ENCODE measurements at places on chromosomes 7 and 10. TPM values are rescaled to one million over a fixed set of nuclear protein-coding genes. Genes with fewer than 3 reads are reported as not detected.

DNA sequence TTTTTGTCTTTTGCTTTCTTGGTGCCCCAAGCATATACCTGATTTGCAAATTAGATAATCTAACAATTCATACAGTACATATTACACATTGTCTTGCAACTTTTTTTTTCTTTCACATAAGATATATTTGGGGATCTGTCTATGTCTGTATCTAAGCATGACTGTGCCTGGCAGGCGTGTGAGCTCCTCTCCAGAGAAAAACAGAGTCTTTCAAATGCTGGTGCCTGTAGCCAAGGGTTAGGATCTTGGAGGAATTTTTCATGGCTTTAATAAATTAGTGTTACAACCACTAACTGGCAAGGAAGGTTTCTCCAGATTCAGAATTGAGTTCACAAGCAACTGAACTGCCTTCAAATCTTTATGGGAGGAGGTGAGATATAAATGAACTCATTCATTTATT is 14.8 kb upstream of the SLF2 start:
- DNase-seq, result no peak

- DNase-seq, result no peak
Observed at GRCh38 chr10:27680006-27680557, 65.5 kb downstream of the MKX start.

- DNase-seq, result no peak
Observed at GRCh38 chr10:114626841-114627240, 31.2 kb downstream of the ABLIM1 start.

GRCh38 chr7:7884855-7885254 is 83.7 kb upstream of the GLCCI1 start:
- no peak for DNase-seq

DNA sequence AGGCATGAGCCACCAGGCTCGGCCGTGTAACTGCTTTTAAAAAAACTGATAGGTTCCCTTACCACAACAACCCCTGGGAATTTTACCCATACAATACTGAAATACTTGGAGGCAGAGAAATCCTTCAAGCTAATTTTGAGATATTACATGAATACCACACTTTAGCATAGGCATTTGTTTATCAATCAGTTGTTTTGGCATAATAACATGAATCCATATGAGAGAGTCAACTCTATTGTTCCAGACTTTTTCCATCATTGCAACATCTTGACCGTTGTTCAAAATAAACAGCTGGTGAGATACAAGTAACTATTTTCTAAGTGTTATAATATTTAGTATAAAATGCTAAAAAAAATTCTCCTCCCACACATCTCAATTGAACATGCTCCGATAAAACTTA is 36.8 kb downstream of the LAMB4 start:
- DNase-seq, result no peak

GRCh38 chr10:21021843-21022594 is 124.9 kb upstream of the NEBL start:
- no peak for DNase-seq

- DNase-seq, result no peak
Observed at GRCh38 chr7:2211259-2211880, 21.4 kb downstream of the MAD1L1 start.

GRCh38 chr7:127689194-127689772 is 37.3 kb downstream of the SND1 start:
- no peak for DNase-seq

DNA sequence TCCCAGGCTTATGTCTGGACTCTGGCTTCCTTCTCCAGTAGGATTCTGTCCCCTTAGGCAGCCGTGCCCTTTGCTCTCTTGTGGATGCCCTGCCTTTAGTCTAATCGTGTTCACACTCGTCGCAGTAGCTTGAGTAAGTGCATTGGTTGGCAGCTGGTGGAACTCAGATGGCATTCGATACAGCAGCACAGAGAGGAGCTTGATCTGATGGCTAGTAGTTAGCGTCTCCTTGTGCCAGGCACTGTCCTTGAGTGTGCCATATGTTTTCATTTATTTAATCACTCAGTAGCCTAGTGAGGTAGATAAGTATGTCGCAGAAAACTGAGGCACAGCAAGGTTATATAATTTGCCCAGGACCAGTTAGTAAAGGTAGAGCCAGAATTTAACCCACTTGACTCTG is 18.2 kb upstream of the PARP12 start:
- no peak for DNase-seq

GRCh38 chr7:100900978-100901377 is 5.3 kb upstream of the ACHE start:
- DNase-seq, result no peak

GRCh38 chr10:9823268-9823930 is 1194.3 kb upstream of the CELF2 start:
- no peak for DNase-seq

DNA sequence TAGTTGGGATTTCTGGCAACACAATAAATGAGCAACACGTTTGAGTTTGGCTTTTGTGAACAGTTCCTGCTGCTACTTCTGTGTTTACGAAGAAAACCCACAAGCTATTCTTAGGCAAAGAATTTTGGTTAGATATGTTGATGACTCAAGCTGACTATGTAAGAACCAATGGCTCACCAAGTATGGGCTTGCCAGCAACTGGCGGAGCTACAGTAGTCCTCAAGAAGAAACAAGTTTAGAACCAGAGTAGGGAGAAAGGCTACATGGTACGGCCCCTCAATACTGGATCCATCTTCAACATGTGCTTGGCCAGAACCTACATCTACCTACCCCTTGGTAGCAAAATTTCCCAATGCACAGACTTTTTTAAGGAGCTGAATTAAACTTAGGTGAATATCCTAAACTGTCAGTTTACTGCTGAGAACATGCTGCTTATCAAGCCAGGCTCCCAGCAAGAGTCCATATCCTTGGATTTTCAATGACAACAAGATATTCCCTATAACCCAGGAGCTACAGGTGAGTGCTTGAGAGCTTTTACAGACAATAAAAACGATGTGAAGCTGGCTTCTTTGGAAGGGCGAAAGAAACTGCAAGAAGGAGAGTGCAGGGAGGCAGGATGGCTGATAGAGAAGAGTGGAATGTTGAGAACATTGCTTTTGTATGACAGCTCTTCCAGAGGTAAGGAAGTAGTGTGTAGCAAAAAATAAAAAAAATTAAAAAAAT is 74.3 kb upstream of the ASAH2 start:
- DNase-seq, result peak; percentile 91

- no peak for DNase-seq
Observed at GRCh38 chr10:16819026-16819425, 1.8 kb upstream of the RSU1 start.

GRCh38 chr7:10875080-10875479 is 98.6 kb upstream of the PHF14 start:
- DNase-seq, result no peak

DNA sequence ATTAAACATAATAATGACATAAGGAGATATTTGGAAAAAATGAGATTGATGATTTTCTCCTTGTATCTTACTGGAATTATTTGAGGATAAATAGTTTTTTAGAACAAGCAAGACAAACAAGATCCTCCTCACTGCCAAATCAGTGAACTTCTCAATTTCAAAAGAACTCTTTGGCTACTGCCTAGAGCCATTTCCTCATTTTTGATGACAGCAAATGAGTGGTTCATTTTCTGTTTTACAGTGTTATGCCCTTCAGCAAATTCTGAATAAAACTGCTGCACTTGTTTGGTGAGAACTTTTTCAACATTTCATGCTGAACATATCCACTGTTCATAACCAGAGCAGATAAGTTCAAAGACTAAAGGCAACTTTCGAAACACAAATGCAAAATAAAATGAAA is 42.5 kb upstream of the AHR start:
- DNase-seq, result no peak

GRCh38 chr10:93941606-93942005 is 47.8 kb downstream of the SLC35G1 start:
- DNase-seq, result no peak

DNA sequence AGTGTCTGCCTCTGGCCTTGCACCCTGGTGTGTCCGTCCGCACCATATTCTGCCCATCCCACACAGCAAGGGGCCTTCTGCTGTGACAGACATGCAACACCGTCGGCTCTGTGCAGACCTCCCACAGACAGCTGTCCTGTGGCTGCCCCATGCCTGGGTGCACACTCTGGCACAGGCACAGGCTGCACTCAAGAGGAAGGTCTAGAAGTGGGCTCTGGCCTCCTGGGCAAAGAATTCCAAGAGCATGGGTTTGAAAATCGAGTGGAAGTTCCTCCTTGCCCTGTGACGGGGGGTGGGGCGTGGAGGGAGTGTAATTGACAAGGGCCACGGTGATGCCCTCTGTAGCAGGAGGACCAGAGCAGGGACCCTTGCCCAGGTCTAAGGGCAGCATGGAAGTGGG is 4.3 kb upstream of the LOXL4 start:
- no peak for DNase-seq

GRCh38 chr7:30074422-30075030 is 46.3 kb downstream of the PLEKHA8 start:
- DNase-seq, result no peak

The SORCS1 gene
- 0.37 TPM for total RNA-seq

The HERPUD2 gene
- 21.1 TPM for total RNA-seq

The KAZALD1 gene
- total RNA-seq, result 9.3 TPM

The ADAMTS14 gene
- 1.0 TPM for total RNA-seq

The TEX47 gene
- not detected for total RNA-seq

The RARRES2 gene
- 123 TPM for total RNA-seq

The GALNT17 gene
- total RNA-seq, result 22.0 TPM

Measured in posterior vena cava (tissue), 2 donors.